ENCODE measurements at places on chromosomes 6 and 20.

DNA sequence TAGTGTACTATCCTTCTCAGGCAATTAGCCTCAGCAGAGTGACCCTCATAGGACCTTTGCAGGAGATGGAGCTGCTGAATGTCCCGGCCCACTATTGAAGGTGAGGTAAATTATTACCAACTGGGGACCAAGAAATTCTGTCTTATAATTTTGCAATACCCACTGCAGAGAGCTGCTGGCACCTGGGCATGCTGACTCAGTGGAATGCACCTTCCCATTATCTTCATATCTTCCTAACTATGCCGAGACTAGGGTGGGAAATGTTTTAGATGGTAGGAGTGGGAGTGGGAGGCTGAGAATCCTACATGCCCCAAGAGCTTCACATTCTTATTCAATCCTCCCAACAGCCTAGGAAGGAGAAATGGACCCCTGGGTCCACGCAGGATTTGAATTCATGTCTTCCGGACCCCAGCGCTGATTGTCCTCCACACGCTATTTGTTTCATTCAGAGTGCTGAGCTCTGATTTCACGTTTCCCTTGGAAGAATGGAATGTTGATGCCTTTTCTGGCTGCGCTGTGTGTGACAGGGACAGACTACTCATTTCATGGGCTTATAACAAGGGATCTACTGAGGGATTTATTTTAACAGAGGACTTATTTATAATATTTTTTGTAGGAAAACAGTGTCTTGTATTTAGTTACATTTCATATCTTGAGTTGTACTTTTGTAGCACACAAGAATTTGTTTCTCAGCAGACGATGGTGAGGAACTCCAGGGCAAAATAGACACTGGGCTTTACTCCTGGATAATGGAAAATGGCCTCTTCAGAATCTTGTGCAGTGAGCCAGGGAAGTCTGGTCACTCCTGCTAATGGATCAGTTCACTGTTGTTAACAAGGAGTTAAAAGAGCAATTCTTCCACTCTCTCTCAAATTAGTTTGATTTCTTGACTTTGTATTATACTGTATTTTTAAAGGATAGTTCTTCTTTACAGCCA, 66.4 kb downstream of the FYN start:
- DNase-seq, result no peak

DNA sequence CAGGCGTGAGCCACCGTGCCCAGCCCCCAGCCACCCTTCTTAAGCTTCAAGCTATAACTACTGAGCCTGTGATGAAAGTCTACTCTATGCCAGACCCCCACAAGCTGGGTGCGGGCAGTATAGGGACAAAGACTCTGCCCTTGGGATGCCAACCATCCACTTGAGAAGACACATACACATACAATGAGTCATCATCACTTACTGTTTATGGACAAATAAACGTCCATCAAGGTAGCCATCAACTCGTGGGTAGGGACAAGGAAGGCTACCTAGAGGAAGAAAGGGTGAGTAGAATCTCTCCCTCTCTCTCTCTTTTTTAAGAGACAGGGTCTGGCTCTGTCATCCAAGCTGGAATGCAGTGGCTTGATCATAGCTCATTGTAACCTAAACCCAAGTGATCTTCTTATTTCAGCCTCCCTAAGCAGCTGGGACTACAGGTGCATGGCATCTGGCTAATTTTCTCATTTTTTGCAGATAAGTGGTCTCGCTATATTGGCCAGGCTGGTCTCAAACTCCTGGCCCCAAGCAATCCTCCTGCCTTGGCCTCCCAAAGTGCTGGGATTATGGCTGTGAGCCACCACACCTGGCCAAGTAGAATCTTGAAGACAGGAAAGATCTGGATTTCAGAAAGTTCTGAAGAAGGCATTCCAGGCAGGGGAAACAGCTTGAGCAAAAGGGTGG, 2.6 kb upstream of the TP53INP2 start:
- DNase-seq, result no peak

- no peak for DNase-seq
Observed at GRCh38 chr6:155120034-155120433, 124.9 kb downstream of the TIAM2 start.

- DNase-seq, result no peak
Observed at GRCh38 chr6:141140905-141141304, 991.8 kb upstream of the GJE1 start.

- no peak for DNase-seq
Observed at GRCh38 chr20:47672166-47672565, 113.1 kb downstream of the SULF2 start.

- no peak for DNase-seq
Observed at GRCh38 chr20:50323209-50323608, 132.6 kb downstream of the CEBPB start.

GRCh38 chr6:159973406-159973805, 4.5 kb downstream of the IGF2R start:
- DNase-seq, result no peak

DNA sequence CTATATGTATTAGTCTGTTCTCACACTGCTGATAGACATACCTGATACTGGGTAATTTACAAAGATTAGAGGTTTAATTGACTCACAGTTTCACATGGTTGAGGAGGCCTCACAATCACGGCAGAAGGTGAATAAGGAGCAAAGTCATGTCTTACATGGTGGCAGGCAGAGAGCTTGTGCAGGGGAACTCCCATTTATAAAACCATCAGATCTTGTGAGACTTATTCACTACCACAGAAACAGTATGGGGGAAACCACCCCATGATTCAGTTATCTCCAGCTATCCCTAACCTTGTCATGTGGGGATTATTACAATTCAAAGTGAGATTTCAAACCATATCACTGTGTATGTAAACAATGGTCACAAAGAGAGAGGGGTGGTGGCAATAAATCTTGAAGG, 6.6 kb downstream of the CST8 start:
- no peak for DNase-seq

DNA sequence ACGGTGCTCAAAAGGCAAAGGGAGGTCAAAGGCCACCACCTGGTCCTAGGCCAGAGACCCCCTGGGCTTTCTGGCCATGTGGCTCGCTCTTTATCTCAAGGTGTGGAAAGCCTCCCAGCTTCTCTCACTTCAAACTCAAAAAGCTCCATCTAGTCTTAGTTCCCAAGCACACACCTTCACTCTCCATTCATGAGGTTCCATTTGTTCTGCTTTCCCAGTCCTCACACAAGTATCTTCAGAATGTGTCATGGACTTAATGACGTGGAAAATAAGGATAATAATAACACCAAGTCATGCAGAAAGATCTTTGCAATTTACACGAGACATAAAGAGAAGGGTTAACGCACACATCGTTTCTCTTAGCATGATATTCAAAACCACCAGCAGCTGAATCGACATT, 219.3 kb downstream of the GMDS start:
- no peak for DNase-seq

DNA sequence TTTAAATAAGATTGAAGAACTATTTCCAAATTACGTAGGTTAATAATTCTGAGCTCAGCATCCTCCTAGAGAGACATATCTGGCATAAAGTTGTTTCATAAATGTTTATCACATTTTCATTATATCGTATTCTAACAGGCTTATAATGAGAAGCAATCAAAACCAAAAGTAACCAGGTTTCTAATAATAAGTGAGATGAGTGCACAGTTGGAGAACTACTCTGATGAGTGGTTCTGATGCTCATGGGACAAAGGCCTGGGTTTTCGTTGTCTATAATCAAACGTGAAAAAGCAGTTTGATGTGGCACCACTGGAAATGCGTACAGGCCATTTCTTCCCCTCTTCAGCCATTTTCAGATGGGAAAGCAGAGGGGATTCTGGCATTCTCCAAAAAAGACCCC, 4.7 kb upstream of the SERPINB6 start:
- no peak for DNase-seq

- no peak for DNase-seq
Observed at GRCh38 chr20:54450207-54450606, 25.2 kb upstream of the DOK5 start.

GRCh38 chr6:111201764-111202163, 114.5 kb downstream of the SLC16A10 start:
- DNase-seq, result no peak

Measured in activated CD8-positive, alpha-beta memory T cell treated with anti-CD3 and anti-CD28 coated beads for 48 hours (primary cell).